ENCODE measurements at places on chromosomes 4 and X. TPM values are rescaled to one million over a fixed set of nuclear protein-coding genes. Genes with fewer than 3 reads are reported as not detected.

The ATP2B3 gene
- 0.21 TPM for polyA plus RNA-seq

- DNase-seq, result no peak
Measured at GRCh38 chr4:26075583-26075982, 161.6 kb downstream of the SMIM20 start.

- no peak for DNase-seq
Measured at GRCh38 chr4:173777921-173778320, 247.9 kb upstream of the HAND2 start.

DNA sequence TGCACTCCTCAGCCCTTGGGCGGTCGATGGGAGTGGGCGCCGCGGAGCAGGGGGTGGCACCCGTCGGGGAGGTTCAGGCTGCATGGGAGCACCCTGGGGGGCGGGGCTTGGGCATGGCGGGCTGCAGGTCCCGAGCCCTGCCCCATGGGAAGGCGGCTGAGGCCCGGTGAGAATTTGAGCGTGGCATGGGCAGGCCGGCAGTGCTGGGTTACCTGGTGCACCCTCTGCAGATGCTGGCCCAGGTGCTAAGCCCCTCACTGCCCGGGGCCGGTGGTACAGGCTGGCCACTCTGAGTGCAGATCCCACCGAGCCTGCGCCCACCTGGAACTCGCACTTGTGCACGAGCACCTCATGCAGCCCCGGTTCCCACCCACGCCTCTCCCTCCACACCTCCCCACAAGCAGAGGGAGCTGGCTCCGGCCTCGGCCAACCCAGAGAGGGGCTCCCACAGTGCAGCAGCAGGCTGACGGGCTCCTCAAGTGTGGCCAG is 556.3 kb downstream of the GALNTL6 start:
- no peak for DNase-seq

DNA sequence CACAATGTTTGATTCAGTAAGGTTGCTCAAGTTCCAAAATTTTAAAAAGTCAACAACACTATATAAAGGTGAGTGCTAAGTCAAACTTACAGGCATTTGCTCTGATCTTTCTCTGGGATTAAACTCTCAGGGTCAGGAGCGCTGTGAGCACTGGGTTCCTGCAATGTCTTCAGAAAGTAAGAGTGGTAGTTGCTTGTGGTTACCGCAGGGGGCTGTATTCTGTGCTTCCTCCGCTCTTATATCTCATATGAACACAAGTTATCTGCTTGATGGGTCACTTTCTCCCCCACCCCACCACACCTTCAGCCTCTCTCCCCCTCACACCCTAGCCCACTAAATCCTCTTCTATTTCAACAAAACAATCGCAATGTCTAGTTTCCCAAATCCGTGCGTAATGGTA is 116.4 kb upstream of the IGSF1 start:
- no peak for DNase-seq

DNA sequence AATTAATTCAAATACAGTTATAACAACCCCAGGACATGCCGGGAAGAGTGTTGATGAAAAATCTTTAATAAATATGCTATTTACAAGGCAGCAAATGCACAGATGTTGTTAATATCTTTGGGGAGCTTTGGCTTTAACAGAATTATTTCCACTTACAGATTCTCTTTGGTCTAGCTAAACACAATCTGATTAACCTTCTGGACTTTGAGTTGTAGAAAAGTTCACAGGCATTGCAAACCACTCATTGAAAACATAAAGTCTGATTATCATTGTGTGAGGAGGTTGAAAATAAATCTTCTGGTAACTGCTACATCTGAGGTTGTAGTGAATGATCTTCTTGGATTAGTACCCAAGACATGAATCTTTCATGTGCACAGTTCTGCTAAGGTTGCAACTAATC is 255.6 kb downstream of the LHFPL1 start:
- DNase-seq, result no peak

The C4orf50 gene
- not detected for polyA plus RNA-seq

DNA sequence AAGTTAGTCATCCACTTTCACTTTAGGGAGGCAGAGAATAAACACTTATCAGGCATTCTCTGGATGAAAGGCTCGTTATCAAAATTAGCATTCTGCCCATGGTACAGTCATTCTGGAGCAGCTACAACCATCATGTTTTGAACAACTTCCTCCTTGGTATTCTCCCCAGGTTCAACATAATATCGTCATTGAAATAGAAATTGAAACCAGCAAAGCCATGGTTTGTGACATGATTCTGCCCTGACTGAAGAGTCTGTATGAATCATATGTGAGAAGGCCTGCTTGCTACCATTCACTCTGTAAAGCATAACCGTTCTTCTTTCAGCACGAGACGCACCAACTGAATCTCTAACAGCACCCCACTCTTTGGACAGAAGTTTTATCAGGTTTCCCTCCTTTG is 127.5 kb upstream of the RADX start:
- no peak for DNase-seq

GRCh38 chrX:78555401-78555980 is 103.6 kb downstream of the RTL3 start:
- no peak for DNase-seq

DNA sequence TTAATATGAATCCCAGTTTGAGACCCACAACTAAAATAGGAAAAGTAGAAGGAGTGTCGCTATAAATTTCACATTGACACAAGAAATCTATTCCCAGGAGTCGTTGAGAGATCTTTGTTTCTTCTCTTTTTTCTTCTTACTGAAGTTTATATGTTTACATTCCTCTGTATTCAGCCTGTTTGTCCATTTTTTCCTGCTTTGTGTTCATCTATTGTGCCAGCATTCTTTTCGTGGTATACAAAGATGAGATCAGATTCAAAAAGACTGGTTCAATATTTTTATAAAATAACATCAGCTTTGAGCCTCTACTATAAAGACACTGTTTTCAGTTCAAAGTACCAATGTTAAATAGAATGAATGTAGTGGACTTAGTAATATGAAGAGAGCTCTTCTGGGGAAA is 95.4 kb upstream of the MYOZ2 start:
- no peak for DNase-seq

DNA sequence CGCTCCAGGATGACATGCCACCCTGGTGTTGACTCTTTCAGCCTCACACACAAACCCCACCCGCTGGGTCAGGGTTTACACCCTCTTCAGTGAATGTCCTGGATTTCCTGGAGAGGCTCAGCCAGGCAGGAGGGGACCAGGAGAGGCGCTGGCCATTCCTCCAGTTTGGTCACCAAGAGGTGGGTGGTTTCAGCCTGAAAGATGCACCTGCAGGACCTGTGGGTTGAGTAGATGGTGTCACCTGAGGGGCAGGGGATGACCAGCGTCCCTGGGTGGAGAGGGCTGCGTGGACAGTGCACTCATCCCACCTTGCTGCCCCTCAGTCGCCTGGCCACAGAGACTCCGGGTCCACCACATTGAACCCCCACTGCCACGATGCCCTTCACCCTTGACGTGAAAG is 179.7 kb downstream of the ASMT start:
- no peak for DNase-seq

- no peak for DNase-seq
Measured at GRCh38 chrX:149456476-149457245, 48.4 kb downstream of the IDS start.

- peak; percentile 1 for DNase-seq
Measured at GRCh38 chrX:39261446-39262147, 460.3 kb downstream of the MID1IP1 start.

- no peak for DNase-seq
Measured at GRCh38 chrX:5595570-5595969, 633.1 kb downstream of the NLGN4X start.

The PTTG2 gene
- polyA plus RNA-seq, result not detected

The PPP1R2C gene
- not detected for polyA plus RNA-seq

DNA sequence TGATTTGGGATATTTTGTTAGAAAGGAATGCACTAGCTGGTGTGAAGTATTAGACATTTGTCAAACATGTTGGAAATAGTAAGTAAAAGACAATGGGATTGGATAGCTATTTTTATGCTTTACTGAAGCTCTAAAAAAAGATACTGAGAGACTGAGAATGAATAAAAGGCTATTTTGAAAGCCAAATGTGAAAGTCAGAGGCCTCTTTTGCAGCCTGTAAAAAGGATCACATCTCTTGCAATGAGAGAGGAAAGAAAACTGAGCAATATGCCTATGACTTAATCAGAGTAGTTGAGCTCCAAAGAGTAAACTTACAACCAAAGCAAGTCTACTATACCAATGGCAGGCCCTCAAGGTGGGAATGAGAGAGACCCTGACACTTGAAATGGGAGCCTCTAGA is 212.6 kb upstream of the LCORL start:
- DNase-seq, result no peak

DNA sequence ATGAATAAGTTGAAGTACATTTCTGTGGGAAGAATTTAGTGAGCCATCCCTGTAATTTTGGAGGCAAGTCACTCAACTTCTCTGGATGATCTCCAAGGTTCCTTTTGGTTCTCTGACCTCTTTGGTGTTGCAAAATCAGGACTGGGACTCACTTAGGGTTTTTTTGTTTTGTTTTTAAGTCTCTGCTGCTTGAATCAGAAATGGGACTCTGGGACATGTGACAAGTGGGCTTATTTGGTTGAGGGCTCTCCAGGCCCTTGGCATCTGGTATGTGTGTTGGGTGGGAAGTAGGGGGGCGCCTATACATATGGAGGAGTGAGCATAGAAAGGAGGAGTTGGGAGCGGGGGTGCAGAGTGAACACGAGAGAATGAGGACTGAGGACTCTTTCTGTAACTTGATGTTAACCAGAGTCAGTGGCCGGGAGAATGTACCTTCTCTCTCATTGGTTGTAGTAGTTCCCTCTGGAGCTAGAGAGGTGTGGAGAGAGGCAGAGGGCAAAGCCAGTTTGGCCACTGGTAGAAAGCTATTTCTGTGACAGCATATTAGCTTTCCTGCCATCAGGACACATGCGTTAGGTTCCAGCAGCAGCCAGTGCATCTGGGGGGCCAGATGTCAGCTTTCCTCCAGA is 1.9 kb downstream of the ARHGAP10 start:
- no peak for DNase-seq

GRCh38 chr4:33226133-33226532 is 2506.0 kb downstream of the PCDH7 start:
- DNase-seq, result no peak

DNA sequence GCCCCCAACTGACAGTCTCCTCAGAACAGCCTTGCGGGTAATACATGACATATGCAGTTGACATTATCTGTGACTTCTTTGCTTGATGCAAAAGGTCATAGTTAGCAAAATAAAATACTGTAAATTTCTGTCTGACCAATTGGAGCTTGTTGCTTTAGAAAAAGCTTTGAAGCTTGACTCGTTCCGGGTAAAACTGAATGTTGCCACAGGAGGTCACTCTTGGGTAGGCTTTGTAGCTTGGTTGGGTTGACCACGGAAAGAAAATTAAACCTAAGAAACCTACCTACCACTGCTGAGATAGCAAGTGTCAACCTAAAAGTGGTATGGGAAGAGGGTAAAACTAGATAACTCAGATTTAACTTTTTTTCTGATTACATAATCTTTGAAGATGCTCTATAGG is 23.2 kb downstream of the PRPS2 start:
- DNase-seq, result peak; percentile 30

The NLRP2B gene
- not detected for polyA plus RNA-seq

DNA sequence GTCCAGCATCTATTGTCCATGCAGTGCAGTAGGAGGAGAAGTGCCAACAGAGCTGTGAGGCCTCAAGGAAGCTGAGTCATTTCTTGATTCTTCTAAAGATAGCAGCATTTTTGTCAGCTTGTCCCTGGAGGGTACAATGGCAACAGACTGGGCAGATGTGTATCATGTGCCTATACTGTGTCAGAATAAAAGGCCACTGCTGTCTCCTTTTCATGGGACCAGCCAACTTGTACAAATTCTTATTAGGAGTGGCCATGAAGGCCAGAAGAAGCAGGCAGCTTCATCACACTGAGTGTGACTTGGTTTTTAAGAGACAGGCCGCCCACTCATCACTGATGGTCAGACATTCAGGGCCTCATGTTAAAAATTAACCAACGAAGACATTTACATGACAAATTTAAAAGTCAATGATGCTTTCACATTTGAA is 185.0 kb upstream of the FAM241A start:
- no peak for DNase-seq

DNA sequence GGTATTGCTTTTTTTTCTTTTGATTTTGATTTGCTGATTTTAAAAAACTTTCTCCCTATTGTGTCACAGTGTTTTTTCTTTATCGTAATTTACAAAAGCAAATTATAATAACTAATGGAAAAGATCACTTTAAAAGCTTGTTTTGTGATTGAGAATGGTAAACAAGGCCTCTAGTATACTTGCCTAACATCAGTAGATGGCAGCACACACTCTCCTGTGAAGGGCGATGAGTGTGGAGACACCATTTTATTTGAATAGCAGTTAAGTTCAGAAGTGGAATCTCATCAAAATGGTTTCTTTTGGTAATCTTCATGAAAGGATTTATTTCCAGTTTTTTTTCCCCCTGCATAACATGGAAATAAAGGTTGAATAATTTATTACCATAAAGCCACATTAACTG is 72.3 kb downstream of the PAK3 start:
- DNase-seq, result no peak

The CFAP97 gene
- 15.7 TPM for polyA plus RNA-seq

DNA sequence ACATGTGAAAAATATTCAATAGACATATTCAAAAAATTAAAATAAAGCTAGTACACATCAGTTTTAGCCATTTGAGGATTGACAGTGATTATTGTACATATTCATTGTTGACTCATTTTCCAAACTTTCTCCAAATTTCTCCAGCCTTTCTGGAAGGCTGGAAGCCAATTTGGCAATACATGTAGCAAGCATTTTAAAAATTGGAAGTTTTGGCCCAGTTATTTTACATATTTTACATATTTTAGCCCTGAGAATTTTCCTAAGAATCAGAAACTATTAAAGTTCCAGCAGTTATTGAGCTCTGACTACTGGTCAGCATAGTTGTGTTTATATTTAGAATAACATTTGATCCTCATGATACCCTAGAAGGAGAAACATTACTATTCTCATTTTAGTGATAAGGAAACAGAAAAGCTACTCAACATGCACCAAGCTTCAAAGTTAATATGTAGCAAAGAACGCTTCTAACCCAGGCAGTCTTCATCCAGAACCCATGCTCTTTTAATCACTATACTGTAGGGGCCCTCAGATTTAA is 3.2 kb downstream of the CABS1 start:
- no peak for DNase-seq

The LRCH2 gene
- polyA plus RNA-seq, result not detected

The BTK gene
- polyA plus RNA-seq, result 0.05 TPM

DNA sequence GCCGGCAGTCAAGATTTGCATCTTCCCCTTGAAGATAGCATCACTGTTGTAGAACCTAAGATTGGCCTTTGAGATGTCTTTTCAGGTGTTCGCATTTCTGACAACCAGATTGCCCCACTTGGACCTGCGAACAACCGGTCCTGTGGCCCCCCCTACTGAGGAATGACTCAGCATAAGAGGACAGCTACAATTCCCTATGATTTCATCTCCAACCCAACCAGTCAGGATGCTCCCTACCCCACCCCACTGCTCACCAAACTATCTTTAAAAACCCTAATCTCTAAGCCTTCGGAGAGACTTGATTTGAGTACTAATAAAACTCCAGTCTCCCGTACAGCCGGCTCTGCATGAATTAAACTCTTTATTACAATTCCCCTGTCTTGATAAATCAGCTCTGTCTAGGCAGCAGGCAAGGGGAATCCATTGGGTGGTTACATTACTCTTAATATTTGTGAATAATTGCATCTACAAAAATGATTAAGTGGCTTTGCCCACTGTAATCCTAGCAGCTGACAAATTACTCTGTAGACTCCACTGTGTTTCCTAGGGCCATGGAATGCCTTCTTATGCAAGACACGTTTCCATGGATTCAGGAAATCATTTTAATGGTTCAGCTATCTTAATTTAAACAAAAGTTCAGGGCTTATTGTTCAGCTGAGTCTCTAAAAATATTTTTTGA is 95.4 kb downstream of the GPR143 start:
- DNase-seq, result no peak

The ADRA2C gene
- 4.8 TPM for polyA plus RNA-seq

- DNase-seq, result no peak
Measured at GRCh38 chr4:139768366-139768765, 102.7 kb downstream of the MGST2 start.
